ENCODE measurements at places on chromosomes 6 and 20. TPM values are rescaled to one million over a fixed set of nuclear protein-coding genes. Genes with fewer than 3 reads are reported as not detected.

The TMC2 gene
- total RNA-seq: not detected

The GCNT2 gene
- total RNA-seq: 16.2 TPM

The SYTL3 gene
- total RNA-seq: 0.51 TPM

GRCh38 chr6:19551611-19552010 lies 285.6 kb upstream of the ID4 start:
- H3K4me1 ChIP-seq: no peaks in the 10 kb centered on the region
- H3K4me3 ChIP-seq: no peak overlapping the region
- no peaks in the 10 kb centered on the region for H3K36me3 ChIP-seq
- DNase-seq: no peak
- no peak overlapping the region for H3K27ac ChIP-seq

- H3K27me3 ChIP-seq: no peaks in the 10 kb centered on the region
- no peak overlapping the region for H3K27ac ChIP-seq
- no peak overlapping the region for H3K4me3 ChIP-seq
These were observed 238.9 kb downstream of the SLC24A3 start for GRCh38 chr20:19451231-19451922.

DNA sequence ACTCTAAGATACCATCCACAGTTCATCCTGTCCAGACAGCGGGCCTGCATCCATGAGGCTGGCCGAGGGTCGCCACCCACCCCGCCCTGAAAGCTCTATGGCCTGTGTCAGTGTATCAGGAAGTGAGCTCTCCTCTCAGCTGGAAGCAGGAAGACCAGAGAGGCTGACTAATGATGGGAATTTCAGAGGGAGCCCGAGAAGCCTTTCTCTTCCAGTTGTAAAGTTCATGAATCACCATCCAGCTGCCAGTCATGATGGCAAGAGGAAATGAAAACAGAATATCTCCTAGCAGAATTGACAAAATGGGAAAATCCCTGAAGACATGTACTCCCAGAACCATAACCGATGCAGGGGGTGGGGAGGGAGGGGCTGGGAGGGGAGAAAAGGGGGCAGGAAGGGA lies 109.6 kb upstream of the RPS6KA2 start:
- no peaks in the 10 kb centered on the region for H3K4me1 ChIP-seq
- no peaks in the 10 kb centered on the region for H3K36me3 ChIP-seq
- no peaks in the 10 kb centered on the region for H3K27me3 ChIP-seq
- no peak overlapping the region for H3K27ac ChIP-seq

DNA sequence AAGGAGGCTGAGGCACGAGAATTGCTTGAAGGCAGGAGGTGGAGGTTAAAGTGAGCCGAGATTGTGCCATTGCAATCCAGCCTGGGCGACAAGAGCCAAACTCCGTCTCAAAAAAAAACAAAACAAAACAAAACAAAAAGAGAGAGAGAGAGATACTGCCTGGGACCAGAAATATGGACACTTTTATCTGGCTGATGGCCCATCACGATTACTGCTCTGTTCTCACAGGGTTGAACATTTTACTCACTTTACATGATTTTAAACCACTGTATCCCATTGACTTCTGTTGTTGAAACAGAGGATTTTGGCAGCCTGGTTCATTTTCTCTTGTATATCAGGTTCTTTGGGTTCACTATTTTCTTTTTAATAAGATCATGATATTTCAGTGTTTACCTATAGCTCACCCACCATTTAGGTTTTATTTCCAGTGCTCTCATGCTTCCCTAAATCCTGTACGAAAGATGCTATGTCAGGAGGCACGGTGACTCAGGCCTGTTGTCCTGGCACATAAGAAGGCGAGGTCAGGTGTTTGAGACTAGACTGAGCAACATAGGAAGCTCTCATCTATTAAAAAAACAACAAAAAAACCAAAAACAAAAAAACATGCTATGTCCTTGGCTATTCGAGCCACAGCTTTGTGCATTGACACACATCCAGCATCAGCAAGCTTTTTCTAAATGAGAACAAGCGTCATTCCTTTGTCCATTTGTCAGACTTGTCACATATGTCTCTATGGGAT lies 34.5 kb upstream of the RREB1 start:
- no peaks in the 10 kb centered on the region for H3K27me3 ChIP-seq
- no peak overlapping the region for H3K27ac ChIP-seq
- no peaks in the 10 kb centered on the region for H3K4me1 ChIP-seq
- no peak overlapping the region for H3K4me3 ChIP-seq
- no peak for DNase-seq

- H3K27me3 ChIP-seq: no peaks in the 10 kb centered on the region
- no peaks in the 10 kb centered on the region for H3K36me3 ChIP-seq
- H3K4me3 ChIP-seq: no peak overlapping the region
These were observed 5.6 kb downstream of the SRSF3 start for GRCh38 chr6:36599791-36600209.

- H3K27ac ChIP-seq: no peak overlapping the region
- no peaks in the 10 kb centered on the region for H3K4me1 ChIP-seq
- H3K36me3 ChIP-seq: no peaks in the 10 kb centered on the region
- no peak for DNase-seq
- no peaks in the 10 kb centered on the region for H3K27me3 ChIP-seq
- no peak overlapping the region for H3K4me3 ChIP-seq
These were observed 107.8 kb downstream of the NFATC2 start for GRCh38 chr20:51434580-51435247.

DNA sequence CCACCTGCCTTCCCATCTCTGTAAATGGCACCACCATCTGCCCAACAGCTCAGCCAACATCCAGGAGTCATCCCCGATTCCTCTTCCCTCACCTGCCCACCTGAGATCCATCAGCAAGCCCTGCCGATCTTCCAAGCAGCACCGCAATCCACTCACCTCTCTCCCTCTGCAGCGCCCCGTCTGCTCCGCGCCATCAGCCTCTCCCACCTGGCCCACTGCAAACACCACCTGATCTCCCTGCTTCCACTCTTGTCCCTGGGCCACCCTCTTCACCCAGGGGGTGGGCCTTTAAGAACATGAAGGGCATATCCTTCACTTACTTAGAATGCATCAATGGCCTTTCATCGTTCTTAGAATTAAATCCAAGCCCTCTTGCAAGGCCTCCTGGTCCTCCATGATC lies 457.3 kb upstream of the SULF2 start:
- H3K4me3 ChIP-seq: no peak overlapping the region
- H3K36me3 ChIP-seq: no peaks in the 10 kb centered on the region
- H3K27me3 ChIP-seq: no peaks in the 10 kb centered on the region
- no peak overlapping the region for H3K27ac ChIP-seq
- DNase-seq: no peak

DNA sequence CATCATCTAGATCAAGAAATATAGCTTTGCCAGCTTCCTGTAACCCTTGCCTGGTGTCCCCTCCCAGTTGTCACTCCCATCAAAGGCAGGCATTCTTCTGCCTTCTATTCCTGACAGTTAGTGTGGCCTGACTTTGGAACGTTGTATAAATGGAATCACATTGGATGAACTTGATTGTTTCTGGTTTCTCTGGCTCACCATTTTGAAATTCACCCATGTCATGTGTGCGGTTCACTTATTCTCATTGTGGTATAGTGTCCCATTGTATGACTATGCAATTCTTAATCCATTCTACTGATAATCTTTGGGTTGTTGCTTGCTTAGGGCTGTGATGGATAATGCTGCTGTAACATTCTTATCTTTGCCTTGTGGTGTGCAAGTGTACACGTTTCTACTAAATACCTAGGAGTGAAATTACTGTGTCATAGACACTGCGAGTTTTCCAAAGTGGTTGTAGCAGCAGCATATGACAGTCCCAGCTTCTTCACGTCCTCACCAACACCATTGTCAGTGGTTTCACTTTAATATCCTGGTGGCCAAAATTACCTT lies 73.2 kb downstream of the VEGFA start:
- no peak for DNase-seq
- H3K27ac ChIP-seq: no peak overlapping the region
- H3K4me3 ChIP-seq: no peak overlapping the region
- no peaks in the 10 kb centered on the region for H3K4me1 ChIP-seq

All from uterus (tissue), 4 donors.